ENCODE measurements at places on chromosomes 5 and 9.

DNA sequence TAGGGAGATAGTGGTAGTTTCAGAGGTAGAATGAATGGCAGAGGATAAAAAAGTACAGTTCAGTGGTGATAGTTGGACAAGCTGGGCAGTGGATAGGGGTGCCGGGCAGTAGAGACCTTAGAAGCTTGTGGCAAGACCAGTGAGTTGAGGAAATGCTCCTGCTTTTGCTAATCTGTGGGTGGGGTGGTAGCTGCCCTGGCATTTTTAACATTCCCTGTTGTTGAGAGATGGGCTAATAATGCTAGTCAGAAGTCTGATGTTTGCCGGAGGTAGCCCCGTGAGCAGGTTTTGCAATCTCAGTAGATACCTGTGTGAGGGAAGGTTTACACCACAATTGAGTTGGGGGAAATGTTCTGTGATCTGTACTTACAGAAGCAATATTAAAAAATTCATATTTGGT is 91.1 kb downstream of the TRIO start:
- no peak for DNase-seq

DNA sequence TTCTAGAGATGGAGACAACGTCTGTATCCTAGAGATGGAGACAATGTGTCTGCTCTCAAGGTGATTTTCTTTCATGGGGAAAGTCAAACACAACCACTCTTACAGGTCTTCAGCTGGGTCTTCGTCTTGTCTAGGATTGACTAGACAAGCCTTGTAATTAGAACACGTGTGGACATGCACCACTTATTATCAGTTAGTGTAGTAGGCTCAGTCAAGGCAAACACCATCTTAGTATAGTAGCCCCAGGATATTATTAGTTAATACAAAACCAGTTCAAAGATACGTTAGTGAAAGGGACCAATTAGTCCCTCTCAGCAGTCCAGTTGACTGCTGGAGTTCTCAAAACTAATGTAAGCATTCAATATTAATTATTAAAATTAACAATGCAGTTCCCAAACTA is 15.1 kb upstream of the CCL28 start:
- DNase-seq = no peak

- DNase-seq = no peak
Observed at GRCh38 chr5:168366116-168366515, 74.7 kb downstream of the WWC1 start.

DNA sequence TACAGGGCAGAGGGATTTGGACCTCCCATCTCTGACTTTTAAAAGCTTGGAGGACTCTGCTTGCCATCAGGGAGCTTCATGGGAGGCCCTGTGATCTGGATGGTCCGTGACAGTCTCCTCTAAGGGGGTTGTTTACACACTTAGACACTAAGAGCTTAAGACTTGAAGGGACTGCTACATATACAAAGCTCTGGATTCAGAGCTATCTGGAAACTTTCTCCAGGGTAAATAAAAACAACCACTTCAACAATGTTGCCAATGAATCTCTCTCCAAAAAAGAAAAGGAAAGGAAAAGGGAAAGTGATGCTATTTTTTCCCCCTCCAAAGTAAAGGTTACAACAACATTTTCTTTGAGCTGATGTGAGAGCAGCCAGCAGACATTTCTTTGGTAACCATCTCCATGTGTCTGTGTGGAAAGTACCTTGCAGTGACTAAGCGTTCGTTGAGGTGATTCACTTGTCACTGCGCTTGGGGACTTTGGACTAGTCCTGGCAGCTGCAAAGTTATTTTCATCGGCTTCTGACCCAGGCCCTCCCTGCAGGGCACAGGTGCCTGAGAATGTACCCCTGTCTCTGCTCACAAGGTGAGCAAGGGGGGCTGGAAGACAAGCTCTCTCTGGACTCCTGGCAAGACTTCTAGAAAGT is 262.1 kb upstream of the KLF4 start:
- no peak for DNase-seq

- DNase-seq = no peak
Observed at GRCh38 chr9:11312966-11313365, 700.2 kb upstream of the PTPRD start.

GRCh38 chr9:133686642-133687575 is 50.7 kb downstream of the DBH start:
- no peak for DNase-seq

- DNase-seq = no peak
Observed at GRCh38 chr9:135993765-135994500, 32.8 kb upstream of the UBAC1 start.

DNA sequence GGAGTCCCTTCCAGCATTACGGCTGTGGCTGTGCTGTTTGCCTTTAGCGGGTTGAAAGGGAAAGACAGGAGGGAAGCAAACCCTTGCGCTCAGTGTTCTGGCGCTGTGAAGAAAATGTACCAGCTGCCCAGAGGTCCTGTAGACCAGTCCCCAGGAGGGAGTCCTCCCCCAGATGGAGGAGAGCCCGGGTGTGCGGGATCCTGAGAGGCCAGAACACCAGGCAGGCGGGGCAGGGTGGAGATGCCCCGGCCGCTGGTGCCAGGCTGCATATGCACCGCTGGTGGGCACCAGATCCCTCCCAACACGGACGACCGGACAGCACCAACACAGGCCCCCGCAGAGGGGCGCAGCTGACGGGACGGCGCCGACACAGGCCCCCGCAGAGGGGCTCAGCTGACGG is 37.2 kb upstream of the SLC9A3 start:
- DNase-seq = no peak

DNA sequence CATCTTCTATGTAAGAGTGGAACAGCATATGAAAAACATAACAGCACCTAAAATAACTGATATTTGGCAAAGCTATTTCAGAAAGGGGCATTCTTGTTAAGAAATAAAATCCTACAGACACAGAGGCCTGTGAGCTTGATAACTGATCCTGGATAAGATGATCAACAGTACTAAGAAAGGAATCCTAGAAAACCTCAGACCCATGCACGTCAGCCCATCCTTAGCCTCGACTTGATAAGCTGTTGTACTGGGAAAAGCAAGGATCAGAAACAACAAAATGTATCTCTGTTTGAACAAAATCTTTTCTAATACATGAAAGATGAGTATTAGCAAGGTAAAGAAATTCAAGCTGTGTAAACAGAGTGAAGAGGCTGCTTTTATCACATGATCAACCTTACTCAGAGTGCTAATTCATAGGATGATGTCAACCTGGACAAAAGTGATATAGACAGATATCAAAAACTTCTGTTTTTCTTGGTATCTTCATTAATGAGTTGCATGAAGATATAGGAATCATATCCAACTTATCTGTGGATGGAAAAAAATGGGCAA is 15.2 kb downstream of the LIFR start:
- no peak for DNase-seq

GRCh38 chr5:1292846-1293415 is 1.9 kb downstream of the TERT start:
- DNase-seq = no peak

DNA sequence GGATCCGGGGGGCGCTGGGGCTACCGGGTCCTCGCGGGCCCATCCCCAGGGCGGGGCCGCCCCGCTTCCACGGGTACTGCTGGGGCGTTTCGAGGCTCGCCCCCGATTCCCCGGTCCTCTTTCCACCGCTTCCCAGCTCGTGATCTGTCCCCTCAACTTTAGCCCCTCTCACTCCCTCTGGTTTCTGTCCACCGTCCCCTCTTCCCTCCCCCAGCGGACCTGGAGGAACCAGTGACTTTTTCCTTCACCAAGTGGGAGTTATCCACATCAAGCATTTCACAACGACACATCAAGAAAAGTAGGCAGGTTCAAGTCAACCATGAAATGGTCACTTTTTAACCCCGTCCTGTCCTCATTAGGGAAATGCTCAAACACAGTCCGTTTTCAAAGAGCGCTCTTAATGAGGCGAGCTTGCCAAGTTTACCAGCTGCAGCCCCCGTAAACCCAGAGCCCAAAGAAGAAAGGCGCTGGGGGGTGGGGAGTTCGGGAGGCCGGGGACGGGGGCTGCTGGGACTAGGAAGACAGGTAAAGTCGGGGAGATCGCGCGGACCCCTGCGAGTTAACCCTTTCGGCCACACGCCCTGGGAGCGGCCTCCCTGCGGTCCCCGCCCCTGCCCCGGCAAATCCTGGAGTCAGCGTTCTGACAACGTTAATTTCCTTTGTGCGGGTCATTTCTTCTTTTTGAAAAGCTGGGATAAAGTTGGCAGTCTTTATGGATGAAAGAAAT is 2.1 kb upstream of the NFIB start:
- DNase-seq = no peak

DNA sequence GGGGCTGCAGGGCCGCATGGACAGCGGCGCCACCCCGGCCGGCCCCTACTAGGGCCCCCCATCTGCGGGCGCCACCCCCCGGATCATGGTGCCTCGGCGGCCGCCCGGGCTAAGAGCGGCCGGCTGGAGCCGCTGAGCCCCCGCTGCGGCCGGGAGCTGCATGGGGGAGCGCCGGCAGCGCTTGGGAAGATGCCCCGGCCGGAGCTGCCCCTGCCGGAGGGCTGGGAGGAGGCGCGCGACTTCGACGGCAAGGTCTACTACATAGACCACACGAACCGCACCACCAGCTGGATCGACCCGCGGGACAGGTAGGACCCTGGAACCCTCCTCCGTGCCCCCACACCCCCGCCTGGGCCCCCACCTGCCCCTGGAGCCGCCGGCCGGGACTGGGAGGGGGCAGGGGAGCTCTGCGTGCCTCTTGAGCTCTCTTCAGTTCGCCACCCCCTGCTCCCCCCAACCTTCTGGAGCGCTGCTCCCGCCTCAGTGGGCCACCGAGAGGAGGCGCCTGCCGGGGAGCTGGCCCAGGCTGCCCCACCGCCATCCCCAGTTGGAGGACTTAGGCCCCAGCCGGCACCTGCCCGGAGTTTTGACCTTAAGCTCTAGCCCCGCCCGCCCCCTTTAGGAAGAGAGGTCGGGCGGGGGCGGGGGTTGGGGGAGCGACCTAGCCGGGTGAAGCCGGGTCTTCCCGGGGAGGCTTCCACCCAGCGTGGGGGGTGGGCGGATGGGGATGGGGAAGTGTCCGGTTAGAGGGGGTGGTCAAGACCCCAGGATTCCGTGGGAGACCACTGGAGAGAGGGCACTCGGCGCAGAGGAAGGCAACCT is 730 bp downstream of the WWC1 start:
- no peak for DNase-seq

GRCh38 chr9:133440874-133441273 is 18.7 kb downstream of the ADAMTS13 start:
- DNase-seq = no peak

- no peak for DNase-seq
Observed at GRCh38 chr9:133694686-133695085, 43.5 kb downstream of the SARDH start.

GRCh38 chr5:148912714-148913398 is 86.4 kb downstream of the ADRB2 start:
- no peak for DNase-seq

DNA sequence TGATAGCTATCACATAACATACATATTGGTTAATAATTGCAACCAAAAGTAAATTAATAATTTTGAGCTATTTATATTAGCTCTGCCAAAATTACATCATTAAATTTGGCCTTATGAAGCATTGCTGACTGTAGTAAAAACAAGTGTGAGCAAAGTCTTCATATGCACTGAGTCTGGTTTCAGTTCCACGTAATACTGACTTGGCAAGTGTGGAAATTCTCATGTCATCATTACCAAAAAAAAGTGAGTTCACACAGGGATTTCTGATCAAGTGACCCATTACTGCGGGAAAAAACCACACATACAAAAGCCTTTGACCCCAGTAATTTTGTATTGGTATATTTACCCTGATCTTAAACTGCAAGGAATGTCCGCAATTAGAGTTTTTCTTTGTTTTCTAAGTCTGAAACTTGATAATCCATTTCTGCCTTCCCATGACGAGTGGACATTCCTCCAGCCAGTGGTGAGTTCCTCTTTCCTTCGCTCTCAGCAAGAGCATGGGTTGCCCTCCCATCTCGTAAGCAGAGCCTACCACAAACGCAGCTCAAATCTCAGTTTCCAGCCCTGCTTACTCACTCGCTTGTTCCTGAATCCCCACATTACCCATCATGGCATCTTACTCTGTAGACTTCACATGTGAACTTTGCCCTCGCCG is 220.2 kb upstream of the DMRT1 start:
- DNase-seq = no peak

GRCh38 chr5:59500014-59500413 is 393.5 kb downstream of the PDE4D start:
- no peak for DNase-seq

GRCh38 chr5:59584858-59585846 is 308.4 kb downstream of the PDE4D start:
- DNase-seq = no peak

DNA sequence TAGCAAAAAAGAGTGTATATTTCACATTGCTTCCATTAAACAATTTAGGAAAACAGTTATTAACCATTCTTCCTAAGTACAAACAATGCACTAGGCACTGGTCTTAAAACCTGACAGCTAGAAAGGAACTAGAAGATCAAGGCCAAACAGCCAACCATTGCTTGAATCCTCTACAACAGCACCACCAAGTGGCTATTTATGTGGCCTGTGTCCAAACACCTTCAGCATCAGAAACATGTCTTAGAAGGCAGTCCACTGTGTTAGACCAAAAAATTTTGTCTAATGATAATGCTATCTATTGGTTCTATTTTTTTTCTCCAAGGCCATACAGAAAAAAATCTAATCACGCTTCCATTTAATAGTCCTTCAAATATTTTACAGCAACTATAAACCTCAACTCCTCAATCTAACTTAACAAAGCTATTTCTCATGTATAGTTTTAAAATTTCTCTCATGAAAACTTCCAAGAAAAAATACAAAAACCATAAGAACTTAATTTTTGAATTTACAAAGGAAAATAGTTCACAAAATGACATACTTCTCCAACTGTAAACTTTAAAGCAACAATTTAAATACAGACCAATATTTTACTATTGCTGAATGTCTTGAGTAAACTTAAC is 36.1 kb downstream of the CAAP1 start:
- no peak for DNase-seq

DNA sequence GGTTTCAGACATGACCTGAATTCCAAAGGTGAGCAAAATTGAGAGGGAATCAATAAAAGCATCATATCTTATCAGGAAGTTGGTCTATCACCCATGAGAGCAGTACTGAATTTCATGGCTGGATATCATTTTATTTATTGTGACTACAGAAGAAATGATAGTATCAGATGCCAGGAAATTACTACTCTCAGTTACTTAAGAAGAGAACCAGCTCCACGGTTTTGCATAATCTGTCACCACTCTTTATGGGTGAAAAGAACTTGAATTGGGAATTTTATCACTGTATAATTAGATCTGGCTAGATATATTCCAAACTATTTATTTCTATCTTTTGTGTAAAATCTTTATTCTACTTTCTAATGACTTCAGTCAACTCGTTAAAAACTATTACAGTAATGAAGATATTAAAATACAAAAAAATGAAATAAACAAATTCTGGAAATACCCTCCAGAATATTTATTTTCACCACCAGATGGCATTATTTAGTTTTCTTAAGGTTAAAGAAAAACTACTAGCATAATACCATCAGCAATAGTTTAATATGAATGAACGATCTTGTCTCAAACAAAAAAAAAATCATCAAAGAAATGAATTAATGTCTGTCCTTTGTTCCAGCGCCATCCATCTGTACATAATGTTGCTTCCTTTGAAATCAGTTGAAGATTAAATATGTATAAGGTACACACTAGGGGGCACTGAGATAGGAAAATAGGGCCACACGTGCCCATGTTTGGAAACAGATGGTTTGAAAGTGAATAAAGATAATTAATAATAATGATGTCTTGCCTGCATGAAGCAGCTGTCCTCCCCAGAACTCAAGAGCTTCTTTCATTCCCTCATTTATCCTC is 84.7 kb upstream of the SLCO6A1 start:
- DNase-seq = no peak

Measured in activated naive CD4-positive, alpha-beta T cell (primary cell).